ENCODE measurements at places on chromosomes 5 and 9.

GRCh38 chr5:58670582-58670981 is 87.7 kb downstream of the RAB3C start:
- no peak for DNase-seq

- DNase-seq = peak; percentile 22
These were observed 1.2 kb upstream of the SLC25A51 start for GRCh38 chr9:37905131-37905505.

GRCh38 chr9:7828334-7828733 is 28.8 kb upstream of the DMAC1 start:
- no peak for DNase-seq

DNA sequence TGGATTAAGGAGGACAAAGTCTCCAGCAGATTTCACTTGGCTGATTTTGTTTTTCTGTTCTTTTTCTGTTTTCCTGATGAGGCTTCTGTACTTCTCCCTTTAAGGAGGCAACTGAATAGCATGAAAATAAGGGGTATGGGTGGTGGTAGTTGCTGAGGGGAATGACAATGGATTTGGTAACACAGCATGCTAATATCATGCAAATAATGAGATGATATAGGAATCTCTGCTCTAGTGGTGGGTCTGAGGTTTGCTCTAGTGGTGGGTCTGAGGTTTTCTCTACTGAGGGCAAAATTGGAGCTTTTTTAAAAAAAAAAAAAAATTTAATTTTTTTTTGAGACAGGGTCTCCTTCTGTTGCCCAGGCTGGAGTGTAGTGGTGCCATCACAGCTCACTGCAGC is 139.7 kb downstream of the C9orf152 start:
- no peak for DNase-seq

GRCh38 chr5:12284604-12285003 is 380.4 kb upstream of the CTNND2 start:
- DNase-seq = no peak

DNA sequence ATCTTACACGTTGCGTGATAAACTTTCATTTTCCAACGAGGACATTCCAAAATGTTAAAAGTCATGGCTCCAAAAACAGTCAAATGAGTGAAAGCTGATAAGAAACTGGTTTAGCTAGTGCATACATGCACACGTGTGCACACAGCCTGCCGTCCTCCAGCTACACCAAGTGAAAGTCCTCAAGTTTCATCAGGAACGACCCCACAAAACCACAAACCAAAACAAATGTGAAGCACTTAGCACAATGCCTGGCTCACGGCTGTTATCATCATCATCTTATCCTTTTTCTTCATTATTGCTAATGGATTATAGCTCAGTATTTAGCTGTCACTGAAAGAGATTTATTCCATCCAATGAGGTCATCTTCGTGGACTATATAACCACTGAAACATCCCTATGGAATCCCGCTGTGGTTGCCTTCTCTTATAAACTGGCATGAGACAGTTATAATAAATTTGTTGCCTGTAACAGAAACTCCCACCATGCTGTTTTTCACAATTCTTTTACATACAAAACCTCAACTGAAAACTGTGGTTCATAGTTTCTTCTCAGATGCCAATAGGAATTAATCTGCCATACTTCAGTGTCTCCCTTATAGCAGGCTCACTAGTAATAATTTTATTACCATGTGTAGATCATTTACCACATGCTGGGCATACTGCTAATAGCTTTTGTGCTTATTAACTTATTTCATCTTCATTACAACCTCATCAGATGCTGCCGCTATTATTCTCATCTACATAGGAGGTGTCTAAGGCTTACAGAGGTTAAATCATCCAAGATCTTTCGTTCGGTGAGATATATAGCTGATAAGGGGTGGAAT is 56.1 kb downstream of the SAXO1 start:
- DNase-seq = no peak

Data from NCI-H1092 treated with DMSO at 0.1 percent for 48 hours (cell line).